Fibroblast of lung (primary cell): ENCODE measurements at places on chromosomes 12 and 14. TPM values are rescaled to one million over a fixed set of nuclear protein-coding genes. Genes with fewer than 3 reads are reported as not detected.

DNA sequence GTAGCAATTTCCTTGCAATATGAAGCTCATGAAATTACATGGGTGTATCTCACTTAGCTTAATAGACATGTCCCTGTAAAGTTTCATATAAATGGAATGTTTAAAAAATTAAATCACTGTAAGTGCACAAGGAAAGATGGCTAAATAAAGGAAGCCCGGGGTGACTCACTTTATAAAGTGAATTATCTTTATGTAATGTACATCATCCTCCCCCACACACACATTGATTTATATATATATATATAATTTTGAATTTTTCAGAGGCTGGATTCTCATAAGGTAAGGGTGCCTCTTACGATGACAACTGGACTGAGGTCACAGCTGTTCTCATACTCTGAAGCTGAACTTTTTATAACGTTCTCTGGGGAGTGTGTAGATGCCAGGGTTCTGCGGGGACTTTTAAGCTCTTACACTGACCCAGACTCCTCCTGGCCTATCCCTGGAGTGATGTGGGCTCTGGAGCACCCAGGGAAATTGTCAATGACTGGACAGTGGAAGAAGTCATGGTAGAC, 108.7 kb upstream of the HIF1A start:
- DNase-seq = no peak

GRCh38 chr12:113172185-113172584, 13.1 kb downstream of the DDX54 start:
- DNase-seq = no peak

DNA sequence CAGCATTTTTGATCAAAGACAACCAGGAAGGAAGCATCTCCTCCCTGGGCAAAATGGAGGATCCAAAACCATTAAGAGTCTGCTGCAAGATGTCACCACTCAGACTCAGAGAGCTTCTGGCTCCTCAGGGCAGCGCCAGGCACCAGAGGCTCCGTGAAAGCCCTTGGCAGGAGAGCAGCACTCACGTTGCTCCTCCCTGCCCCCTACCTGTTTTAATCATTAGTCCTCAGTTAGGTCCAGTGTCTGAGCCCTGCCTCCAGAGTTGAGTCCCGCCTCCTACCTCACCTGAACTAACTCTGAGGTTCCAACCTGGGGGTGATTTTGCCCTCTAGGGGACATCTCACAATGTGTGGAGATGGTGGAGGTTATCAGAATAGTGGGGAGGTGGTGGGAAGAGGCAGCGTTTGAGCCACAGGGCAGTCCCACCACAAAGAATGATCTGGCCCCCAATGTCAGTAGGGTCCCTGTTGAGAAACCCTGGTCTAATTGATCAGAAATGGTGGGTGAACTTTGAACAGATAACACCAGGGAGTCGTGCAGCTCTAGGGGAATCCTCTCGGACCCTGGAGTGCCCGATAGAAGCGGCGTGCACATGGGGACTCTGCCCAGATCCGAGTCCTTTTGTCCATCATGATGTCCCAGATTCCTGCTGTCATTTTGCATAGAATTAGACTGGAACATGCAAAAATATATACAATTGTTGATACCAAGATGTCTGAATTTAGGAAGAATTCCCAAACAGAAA, 156.7 kb upstream of the DIO3 start:
- no peak for DNase-seq

GRCh38 chr12:80551897-80552296, 107.9 kb downstream of the PTPRQ start:
- DNase-seq = peak; percentile 98

DNA sequence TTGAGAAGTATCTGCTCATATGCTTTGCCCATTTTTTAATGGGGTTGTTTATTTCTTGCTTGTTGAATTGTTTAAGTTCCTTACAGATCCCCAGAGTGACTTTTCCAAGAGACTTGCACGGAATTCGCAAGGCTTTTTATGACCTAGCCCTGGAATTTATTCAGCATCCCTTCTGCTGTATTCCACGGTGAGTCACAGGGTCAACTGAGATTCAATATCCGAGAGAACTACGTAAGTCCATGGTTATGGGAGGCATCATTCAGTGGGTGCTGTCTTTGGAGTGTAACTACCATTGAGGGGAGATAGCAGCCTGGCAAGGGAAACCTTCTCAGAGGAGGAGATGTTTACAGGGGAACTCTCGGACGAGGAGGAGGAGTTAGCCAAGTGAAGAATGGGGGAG, 20.9 kb upstream of the GPRC5A start:
- DNase-seq = peak; percentile 90

The NFATC4 gene
- 33.1 and 59.9 TPM in 2 replicates for total RNA-seq
